ENCODE measurements at places on chromosomes 5 and 9.

- no peak for DNase-seq
Observed at GRCh38 chr9:14075218-14075617, 238.7 kb downstream of the NFIB start.

DNA sequence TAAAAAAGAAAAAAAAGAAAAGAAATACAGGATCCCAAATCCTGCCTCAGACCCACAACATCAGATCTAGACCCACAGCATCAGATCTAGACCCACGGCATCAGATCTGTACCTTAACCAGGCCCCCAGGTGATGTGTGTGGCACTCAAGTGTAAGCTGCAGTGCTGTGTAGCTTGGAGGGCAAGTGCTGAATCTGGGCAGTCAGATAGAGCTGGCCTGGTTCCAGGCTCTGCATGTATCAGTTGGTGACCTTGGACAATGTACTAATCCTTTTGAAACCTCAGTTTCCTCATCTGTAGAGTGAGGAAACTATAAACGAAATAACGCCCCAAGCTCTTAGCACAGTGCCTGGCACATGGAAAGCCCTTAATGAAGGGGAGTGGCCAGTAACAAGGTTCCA lies 16.7 kb downstream of the COL15A1 start:
- no peak for DNase-seq

GRCh38 chr9:77585335-77585786 lies 62.8 kb downstream of the GNA14 start:
- no peak for DNase-seq

GRCh38 chr5:179345433-179346321 lies at the start of gene ADAMTS2:
Gene ADAMTS2 (minus strand): TSS chr5:179345461. CDS start chr5:179345328, 133 bp downstream.
- peak; percentile 71 for DNase-seq

GRCh38 chr5:118478852-118479251 lies 509.5 kb downstream of the DTWD2 start:
- DNase-seq: no peak

GRCh38 chr9:37936965-37937364 lies 33.0 kb upstream of the SLC25A51 start:
- peak; percentile 84 for DNase-seq

DNA sequence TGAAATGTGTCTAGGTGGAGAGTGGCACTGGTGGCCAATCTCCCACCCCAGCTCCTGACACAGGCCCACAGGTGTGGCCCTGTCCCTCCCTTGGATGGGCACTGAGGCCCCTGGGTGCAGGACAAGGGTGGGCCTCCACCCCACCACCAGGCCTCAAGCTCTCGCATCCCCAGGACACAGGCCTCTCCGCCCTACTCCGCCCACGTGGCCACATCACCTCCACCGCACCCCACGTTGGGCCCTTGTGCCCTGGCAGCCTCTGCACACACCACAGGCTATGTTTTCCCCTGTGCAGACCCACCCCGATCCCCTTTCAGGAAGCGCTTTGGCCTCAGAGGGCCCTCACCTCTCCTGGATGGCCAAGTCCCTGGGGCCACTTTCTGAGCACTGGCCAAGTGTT lies 54.7 kb downstream of the SECISBP2 start:
- DNase-seq: no peak

DNA sequence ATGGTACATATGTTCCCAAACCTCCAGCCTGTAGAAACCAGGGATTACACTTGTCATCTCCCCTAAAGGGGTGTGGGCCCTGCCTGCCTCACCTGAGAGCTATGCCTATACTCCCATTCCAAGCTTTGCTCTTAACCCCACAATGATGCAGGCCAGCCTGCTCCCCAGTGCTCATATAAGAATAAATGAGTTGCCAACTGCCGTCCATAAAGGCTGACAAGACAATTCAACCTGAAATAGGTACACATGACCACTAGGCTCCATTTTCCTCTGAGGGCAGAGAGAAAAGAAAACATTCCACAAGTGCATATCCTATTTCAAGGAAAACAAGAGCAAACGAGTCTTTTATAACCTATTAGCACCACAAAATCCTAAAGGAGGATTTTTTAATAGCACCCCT lies 28.4 kb downstream of the SKP1 start:
- no peak for DNase-seq

- no peak for DNase-seq
Observed at GRCh38 chr5:174996941-174997340, 272.6 kb downstream of the MSX2 start.

- DNase-seq: peak; percentile 74
Observed at GRCh38 chr5:163585206-163585605, 79.8 kb downstream of the MAT2B start.

Data from EL (cell line).